ENCODE measurements at places on chromosomes 16 and 17.
A peak's percentile ranks its signal among the peaks of the same experiment; 100 is the strongest.

DNA sequence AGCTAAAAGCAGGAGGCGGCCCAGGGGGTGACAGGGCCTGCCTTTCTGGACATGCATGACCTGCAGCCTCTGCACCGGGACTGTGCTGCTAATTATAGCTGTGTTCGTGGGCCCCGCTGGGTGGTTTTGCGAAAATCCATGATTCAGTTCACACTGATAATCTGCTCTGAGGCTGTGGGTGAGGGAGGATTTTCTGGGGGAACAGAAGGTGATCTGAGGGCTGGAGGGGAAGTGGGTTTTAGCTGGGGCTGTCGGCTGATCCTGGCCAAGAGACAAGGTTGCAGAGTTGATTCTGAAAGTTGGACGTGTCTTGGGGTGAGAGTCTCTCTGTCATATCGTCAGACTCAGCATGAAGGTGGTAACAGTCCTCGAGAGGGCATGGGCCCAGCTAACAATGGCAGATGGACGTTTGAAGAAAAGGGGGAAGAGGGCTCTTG lies 187.5 kb upstream of the ZNF469 start:
- no peak for DNase-seq

- no peak for DNase-seq
These were observed 21.9 kb downstream of the USP7 start for GRCh38 chr16:8941718-8942344.

DNA sequence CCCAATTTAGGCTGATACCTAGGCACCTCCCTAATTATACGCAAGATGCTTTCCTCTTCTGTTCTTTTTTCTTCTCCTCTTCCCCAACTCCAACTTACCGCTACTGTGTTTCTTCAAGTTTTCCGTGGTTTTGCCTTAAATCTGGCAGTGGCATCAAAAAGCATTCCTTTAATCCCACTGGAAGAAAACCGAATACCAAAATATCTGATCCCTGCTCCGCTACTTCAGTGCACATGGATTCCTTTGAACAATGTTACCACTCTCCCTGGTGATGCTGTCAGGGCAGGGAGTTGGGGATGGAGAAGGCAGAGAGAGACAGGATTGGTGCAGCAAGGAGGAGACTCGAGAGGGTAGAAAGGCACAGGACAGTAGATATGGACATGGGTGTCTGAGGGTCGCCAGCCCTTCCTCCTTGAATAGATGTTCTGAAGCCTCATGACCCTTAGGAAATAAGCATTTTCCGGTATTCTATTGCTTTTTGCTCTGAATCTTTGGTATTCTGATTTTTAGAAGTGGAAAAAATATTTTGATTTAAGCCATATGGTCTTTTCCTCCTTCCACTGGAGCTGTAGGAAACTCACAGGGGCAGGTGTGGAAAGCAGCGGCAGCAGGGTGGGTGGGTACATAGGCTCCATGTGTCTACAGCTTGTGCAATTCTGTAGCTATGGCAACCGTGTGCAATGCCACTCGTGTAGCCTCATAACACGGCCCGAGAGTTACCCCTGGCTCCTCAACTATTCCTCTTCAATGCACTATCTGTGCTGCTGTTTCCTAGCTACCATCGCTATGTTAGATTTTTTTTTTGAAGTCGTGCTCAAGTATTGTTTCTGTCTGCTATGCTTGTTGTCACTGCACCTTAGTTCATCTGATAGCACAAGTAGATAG lies 32.3 kb upstream of the TANC2 start:
- DNase-seq = no peak

DNA sequence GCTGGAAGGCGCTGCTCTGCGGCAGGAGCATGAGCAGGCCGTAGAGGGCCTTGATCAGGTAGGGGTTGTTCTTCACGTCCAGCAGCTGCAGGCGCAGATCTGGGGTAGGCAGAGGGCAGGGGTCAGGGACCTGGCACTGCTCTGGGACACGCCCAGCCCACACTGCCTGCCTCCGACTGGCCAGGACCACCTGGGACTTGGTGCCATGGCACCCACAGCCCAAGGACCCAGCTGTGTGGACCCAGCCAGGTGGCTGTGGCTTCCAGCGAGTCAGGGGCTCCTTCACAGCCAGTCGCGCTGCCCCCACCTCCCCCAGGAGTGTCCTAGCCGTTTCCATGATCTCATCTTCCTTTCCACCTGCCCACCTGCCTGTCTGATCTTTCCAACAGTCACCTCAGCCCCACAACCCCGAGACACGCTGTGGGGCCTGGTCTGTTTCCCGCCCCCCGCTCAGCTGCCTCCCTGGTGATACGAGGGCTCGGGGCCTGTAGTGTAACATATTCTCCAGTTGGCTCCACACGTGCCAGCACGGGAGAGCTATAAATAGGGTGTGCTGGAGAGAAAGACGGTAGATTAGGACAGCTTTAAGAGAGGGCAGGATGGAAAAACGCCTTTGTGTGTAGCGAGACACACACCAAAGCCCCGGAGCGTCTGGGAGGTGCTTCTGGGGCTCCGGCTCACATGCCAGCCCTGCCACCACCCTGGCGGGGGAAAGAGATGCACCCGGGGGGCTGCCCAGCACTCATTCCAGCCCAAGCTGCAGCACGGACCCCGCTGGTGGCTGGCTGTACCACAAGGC lies 7.2 kb upstream of the MTSS2 start:
- no peak for DNase-seq

GRCh38 chr17:74749279-74750038 lies 1.0 kb downstream of the NHERF1 start:
- no peak for DNase-seq

- peak; percentile 84 for DNase-seq
These were observed 22.2 kb downstream of the TRPV3 start for GRCh38 chr17:3535253-3535995.

- no peak for DNase-seq
These were observed 58.3 kb downstream of the SPACA3 start for GRCh38 chr17:33049781-33050414.

- no peak for DNase-seq
These were observed 11.7 kb downstream of the TRIM37 start for GRCh38 chr17:59094861-59095530.

GRCh38 chr16:78216166-78216745 lies 116.8 kb downstream of the WWOX start:
- no peak for DNase-seq

GRCh38 chr17:679491-679890 lies 35.1 kb downstream of the VPS53 start:
- no peak for DNase-seq

DNA sequence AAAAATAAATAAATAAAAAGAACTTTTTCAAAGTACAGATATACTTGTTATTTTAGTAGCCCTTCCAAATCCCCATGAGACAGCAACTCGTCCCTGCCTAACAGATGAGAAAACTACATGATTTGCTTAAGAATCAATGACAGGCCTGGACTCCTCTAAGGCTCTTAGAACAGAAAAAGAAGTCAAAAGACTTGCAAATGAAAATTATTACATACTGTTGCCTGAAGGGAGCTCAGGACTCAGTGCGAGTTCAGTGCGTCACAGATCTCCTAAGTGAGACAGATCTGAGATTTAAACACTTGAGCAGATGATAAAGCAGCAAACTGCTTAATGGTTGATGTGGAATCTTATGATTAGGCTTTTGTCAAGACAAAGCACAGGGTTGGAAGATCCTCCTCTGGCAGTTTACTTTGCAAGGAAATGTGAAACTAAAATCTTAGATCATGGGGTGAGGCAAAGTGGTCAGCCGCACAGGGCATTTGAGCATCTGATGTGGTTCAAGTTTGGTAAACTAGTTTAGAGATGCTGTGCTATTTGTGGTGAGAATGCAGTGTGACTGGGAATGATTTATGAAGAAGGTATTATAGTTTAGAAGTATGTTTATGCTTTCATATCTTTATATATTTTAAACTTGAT lies 138.1 kb downstream of the TRIM37 start:
- no peak for DNase-seq

GRCh38 chr17:34436607-34437006 lies 73.6 kb upstream of the CCL1 start:
- DNase-seq = no peak

GRCh38 chr16:89344846-89345611 lies 127.5 kb downstream of the ZNF778 start:
- no peak for DNase-seq

GRCh38 chr16:22077700-22078313 lies 14.5 kb upstream of the VWA3A start:
- peak; percentile 28 for DNase-seq

- no peak for DNase-seq
These were observed 7.4 kb upstream of the HIGD1B start for GRCh38 chr17:44840274-44840673.

- no peak for DNase-seq
These were observed 16.7 kb downstream of the CCDC40 start for GRCh38 chr17:80053102-80053501.

DNA sequence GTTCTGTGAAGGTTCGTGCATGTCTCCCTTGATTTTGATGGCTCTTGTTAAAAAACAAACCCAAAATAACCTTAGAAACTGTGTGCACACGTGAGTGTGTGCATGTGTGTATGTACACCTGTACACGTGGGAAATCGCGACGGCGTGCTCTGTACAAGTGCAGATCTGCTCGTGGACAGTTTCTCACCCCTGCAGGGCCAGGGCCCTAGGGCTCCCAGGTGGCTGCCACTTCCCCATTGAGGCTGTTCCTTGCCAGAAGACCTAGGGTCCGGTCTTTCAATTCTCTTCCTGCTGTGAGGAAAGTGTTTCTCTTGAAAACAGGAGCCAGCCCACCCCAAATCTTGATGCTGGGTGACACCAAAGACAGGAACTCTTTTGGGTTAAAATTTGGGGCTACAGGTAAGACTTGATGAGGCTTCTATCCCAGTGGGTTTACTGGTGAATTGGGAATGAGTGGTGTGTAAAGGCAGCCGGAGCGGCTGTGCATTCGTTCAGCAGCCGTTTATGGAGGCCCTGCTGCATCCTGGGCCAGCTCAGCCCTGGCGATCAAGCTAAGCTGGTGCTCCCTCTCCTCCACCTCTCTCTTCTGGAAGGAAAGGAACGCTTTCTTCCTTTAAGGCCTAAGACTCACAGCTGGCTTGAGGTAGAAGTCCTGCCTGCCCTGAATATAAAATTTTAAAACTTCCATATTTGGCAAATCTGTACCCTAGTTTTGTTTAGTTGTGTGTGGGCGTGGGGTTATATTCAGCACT lies 137.9 kb downstream of the CLEC16A start:
- DNase-seq = no peak

GRCh38 chr16:76577003-76577402 lies 299.8 kb downstream of the CNTNAP4 start:
- DNase-seq = no peak

GRCh38 chr16:74455213-74455612 lies 33.9 kb upstream of the CLEC18B start:
- DNase-seq = no peak

DNA sequence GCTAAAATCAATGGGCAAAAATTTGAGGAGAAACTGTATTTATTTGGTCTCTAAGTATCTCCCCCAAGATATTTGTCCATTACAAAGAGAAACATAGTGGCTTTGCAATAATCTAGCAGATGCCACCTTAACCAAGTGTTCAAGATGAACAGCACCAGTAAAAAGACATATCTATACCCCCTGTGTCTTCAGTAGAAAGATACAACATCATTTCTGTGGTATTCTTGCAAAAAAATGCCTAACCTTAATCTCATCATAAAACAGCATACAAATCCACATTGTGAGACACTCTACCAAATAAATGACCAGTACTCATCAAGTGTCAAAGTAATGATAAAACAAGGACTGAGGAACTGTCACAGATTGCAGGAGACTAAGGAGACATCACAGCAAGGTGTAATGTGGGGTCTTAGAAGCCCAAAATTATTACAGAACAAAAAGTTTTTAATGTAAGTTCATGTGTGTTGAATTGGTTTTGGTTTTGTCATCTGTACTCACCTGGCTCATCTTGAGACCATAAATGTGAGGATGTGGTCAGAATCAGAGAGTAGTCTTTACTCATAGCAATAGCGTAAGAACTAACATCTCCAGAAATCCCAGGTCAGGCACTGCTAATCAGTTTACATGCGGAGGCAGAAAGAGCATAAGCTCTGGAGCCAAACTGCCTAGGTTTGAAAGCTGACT lies 77.2 kb downstream of the AATF start:
- no peak for DNase-seq

GRCh38 chr16:23863511-23864422 lies 28.0 kb downstream of the PRKCB start:
- DNase-seq = no peak

DNA sequence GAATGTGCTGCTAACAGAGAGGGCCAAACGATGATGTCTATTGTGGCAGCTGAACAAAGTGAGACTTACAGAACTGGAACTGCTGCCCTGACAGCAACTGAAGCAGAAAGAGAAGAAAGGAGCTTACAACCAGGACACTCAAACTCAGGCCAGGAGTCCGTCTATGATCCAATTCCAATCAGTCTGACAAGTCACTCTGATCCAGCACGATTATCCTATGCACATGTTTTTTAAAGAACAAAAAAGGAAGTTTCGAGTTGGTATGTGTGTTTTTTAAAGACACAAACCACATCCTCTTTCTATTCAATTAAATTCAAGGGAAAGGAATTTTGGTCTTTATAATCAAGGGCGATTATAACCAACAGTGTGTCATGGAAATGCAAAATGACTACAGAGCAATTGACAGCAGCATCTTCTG lies 42.4 kb upstream of the MTMR4 start:
- DNase-seq = peak; percentile 85
